ENCODE measurements at places on chromosomes 2 and 18.

GRCh38 chr2:51693640-51694039, 661.7 kb upstream of the NRXN1 start:
- no peak for DNase-seq

DNA sequence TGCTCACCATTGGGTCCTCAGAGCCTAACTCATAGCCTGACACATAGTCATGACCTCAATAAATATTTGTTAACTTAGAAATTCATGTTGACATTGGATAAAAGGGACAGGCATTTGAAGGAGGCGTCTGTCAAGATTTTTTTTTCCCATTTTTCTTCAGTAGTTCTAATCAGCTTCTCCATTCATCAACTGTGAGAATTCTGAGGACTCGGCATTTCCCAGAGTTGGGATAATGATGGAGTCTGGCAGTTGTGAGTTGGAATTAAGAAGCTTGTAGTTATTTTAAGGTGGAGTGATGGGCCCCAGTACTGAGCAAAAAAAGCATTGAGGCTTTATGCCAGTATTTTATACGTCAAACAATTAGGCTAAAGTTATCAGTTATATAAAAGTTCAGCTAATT, 4.6 kb downstream of the SPATS2L start:
- DNase-seq, result no peak

- no peak for DNase-seq
Measured at GRCh38 chr18:56775701-56776100, 124.5 kb downstream of the WDR7 start.

- no peak for DNase-seq
Measured at GRCh38 chr2:1450915-1451314, 37.7 kb downstream of the TPO start.

- DNase-seq, result no peak
Measured at GRCh38 chr2:54492335-54492734, 36.2 kb downstream of the SPTBN1 start.

GRCh38 chr18:697012-697411, 15.4 kb downstream of the ENOSF1 start:
- DNase-seq, result no peak

Measured in stimulated activated CD4-positive, alpha-beta T cell treated with anti-CD3 and anti-CD28 coated beads, Interleukin-15, amount 100 ng/mL, for 1 hour (primary cell).